Astrocyte (in vitro differentiated cells and primary cell): ENCODE measurements at places on chromosomes 1 and 21. TPM values are rescaled to one million over a fixed set of nuclear protein-coding genes. Genes with fewer than 3 reads are reported as not detected.

DNA sequence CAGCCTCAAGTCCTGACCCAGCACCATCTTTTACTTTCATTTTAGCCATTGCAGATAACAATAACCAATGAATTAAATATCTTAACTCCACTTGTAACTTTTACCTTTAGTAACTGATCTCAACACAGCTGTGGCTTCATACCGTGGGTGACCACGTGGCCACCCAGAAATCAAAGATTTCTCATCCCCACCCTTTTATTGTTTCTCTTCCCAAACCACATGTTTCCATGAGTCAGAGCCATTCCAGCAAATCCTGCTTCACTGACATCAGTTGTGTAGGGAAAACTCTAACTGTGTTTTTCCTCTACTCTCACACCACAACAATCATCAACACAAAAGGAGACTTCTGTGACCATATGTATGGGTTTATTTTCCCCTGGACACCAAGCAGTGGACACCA, 25.1 kb upstream of the BRDT start:
- DNase-seq = peak; percentile 86
- no peaks in the 10 kb centered on the region for H3K36me3 ChIP-seq
- H3K4me1 ChIP-seq = peaks cover 8% of the 10 kb centered on the region
- H3K27me3 ChIP-seq = no peaks in the 10 kb centered on the region
- H3K27ac ChIP-seq = no peak overlapping the region

GRCh38 chr1:9826616-9827015, 2.9 kb upstream of the CLSTN1 start:
- no peaks in the 10 kb centered on the region for H3K36me3 ChIP-seq
- peaks cover 33% of the 10 kb centered on the region for H3K4me1 ChIP-seq
- no peaks in the 10 kb centered on the region for H3K27me3 ChIP-seq
- H3K27ac ChIP-seq = no peak overlapping the region
- no peak for DNase-seq

DNA sequence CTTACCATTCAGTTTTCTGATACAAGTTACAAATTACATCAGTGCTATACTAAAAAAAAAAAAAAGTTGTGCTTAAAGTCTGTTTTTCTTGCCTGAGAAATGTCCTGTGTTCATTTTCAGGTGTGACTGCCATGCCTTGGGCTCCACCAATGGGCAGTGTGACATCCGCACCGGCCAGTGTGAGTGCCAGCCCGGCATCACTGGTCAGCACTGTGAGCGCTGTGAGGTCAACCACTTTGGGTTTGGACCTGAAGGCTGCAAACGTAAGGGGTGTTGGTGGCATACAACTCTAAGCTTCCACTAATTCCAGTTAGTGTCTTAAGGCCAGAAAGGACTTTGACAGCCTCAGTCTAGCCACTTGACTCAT, 60.1 kb upstream of the LAMC2 start:
- no peak overlapping the region for H3K27ac ChIP-seq
- no peaks in the 10 kb centered on the region for H3K4me1 ChIP-seq
- H3K27me3 ChIP-seq = no peaks in the 10 kb centered on the region
- DNase-seq = no peak
- H3K4me3 ChIP-seq = no peak overlapping the region

GRCh38 chr1:243686159-243686558, 163.9 kb downstream of the AKT3 start:
- no peaks in the 10 kb centered on the region for H3K4me1 ChIP-seq
- H3K36me3 ChIP-seq = no peaks in the 10 kb centered on the region
- no peak overlapping the region for H3K27ac ChIP-seq
- H3K4me3 ChIP-seq = no peak overlapping the region
- H3K27me3 ChIP-seq = no peaks in the 10 kb centered on the region

DNA sequence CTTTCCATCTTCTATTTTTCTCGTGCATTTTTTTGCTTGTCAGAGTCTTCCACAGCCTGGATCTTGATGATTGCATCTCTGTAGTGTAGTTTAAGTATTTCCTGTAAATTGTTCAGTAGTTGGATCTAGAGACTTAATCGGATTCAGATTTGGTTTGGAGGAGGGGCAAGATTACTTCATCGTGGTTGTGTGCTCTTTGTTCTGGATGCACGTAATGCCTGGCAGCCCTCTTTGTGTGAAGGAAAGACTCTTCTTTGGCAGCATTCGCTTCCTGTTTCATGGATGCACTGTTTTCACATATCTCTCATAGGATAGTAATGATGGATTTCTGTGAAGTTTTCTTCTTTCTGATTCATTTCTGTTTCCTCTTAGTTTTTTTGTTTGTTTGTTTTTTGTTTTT, 14.2 kb downstream of the SEMA4A start:
- no peak overlapping the region for H3K4me3 ChIP-seq
- no peaks in the 10 kb centered on the region for H3K36me3 ChIP-seq
- DNase-seq = peak; percentile 31

DNA sequence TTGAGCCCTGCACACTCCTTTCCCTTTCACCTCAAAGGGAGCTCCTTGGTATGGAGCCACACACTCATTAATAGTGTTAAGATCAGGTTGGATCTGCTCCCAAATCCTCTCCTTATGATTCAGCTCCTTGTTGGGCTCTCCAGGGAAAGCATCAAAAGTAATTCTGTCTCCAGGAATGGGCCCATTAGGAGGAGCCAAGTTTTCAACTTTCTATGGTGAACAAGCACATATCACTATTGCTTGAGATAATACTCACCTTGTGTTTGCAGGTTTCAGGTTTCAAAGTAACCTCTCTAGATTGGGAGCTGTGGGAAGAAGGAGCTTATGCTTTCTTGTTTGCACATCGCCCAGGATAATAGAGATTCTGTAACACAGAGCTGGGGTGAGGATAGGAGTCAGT, 164.8 kb downstream of the TNFSF18 start:
- no peak overlapping the region for H3K27ac ChIP-seq
- no peaks in the 10 kb centered on the region for H3K27me3 ChIP-seq
- peaks cover 17% of the 10 kb centered on the region for H3K4me1 ChIP-seq
- DNase-seq = peak; percentile 82

DNA sequence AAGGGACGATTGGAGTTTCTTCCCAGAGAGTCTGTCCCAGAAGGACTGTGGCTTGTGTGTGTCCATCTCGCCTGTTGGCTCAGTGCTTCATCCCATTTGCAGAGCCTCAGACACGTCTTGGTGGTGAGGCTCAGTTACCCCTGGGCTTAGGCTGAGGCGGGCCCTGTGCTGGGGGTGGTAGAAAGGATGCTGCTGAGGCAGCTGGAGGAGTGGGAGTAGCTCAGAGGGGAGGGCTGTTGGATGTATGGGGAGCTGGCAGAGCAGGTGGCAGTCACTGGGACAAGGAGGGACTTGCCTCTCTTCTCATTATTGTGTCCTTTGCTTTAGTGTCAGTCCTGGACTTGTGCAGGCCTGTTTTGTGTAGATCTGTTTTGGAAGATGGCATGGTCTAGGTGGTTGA, 7.3 kb upstream of the MIIP start:
- peaks cover 13% of the 10 kb centered on the region for H3K4me1 ChIP-seq
- H3K27ac ChIP-seq = no peak overlapping the region
- no peaks in the 10 kb centered on the region for H3K27me3 ChIP-seq
- no peak overlapping the region for H3K4me3 ChIP-seq
- H3K36me3 ChIP-seq = peaks cover 14% of the 10 kb centered on the region

GRCh38 chr1:89863165-89863830, 42.5 kb downstream of the LRRC8D start:
- no peak for DNase-seq
- no peak overlapping the region for H3K27ac ChIP-seq
- H3K4me1 ChIP-seq = peaks cover 12% of the 10 kb centered on the region
- no peaks in the 10 kb centered on the region for H3K27me3 ChIP-seq
- no peak overlapping the region for H3K4me3 ChIP-seq
- no peaks in the 10 kb centered on the region for H3K36me3 ChIP-seq

DNA sequence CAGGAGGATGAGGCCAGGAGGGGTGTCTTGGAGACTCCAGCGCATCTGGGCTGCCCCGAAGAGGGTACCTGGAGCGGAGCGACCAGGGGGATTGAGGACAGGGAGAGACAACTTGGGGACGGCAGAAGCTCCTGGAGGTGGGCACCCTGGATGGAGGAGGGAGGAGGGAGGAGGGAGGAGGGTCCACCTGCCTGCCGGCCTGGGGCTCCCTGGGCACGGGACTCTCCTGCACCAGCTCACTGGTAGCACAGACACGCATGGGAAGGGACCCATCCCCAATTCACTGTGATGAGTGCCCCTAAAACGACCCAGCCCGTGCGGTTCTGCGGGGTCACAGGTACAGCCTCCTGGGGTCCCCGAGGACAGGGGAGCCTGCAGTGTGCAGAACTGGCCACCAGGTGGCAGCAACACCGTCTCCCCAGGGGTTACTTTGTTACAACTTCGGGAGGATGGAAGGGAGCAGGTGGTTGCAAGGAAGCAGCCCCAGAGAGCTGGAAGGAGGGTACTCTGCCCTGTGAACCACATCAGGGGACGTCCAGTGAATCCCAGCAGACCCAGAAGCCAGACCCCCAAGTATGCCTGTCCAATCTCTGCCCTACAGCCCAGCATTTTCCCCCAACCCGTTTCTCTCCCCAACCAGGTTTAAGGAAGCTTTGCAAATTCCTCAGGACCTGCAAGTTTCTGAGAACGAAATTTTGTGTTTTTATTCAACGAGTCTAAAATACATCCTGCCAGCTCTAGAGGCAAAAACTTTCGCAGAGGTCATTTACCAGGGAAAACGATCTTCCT, 482.4 kb downstream of the NPHP4 start:
- no peak for DNase-seq
- H3K4me3 ChIP-seq = no peak overlapping the region
- no peaks in the 10 kb centered on the region for H3K36me3 ChIP-seq
- no peaks in the 10 kb centered on the region for H3K27me3 ChIP-seq

DNA sequence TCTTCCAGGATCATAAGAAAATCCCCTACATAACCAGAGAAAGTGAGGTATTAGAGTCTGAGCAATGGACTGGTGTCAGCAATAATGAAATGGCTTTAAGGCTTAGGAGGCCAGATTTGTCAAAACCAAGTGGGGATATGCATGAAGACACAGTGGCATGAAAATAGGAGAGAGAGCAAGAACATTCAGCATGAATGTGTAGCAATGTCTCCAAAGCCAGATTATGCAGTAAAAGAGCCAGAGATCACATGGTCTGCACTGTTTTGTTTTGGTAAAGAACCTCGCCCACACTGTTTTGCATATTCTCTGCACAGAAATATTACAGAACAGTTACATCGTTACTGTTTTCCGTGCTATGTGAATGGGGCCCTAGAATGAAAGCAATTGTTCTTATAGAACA, 589.4 kb downstream of the PLPP3 start:
- H3K27ac ChIP-seq = no peak overlapping the region
- no peak for DNase-seq
- no peaks in the 10 kb centered on the region for H3K27me3 ChIP-seq
- no peaks in the 10 kb centered on the region for H3K36me3 ChIP-seq

- no peak overlapping the region for H3K4me3 ChIP-seq
- H3K36me3 ChIP-seq = peaks cover 7% of the 10 kb centered on the region
Measured at GRCh38 chr1:156913809-156914387, 6.5 kb upstream of the LRRC71 start.

GRCh38 chr1:225422795-225423517, 4.9 kb downstream of the LBR start:
- H3K4me1 ChIP-seq = peaks cover 36% of the 10 kb centered on the region
- no peak overlapping the region for H3K27ac ChIP-seq
- H3K4me3 ChIP-seq = no peak overlapping the region
- DNase-seq = no peak
- peaks cover 12% of the 10 kb centered on the region for H3K36me3 ChIP-seq

DNA sequence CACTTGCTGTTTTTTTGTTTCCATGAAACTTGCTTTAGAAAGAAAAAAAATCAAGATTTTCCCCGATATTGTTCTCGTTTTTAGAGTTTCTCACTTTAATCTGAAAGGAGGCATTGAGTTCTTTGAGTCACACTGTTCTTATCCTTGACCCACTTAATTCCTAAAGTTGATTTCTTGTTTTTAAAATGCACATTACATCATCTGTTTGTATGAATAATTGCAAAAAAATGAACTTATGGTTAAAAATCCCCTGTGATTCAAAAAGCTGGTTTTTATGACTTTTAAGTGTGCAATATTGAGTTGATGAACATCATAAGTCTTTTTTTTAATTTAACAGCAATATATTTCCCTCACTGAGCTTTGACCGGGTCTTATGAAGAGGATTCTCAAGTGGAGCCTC, 131.6 kb downstream of the SNX7 start:
- DNase-seq = no peak
- no peaks in the 10 kb centered on the region for H3K4me1 ChIP-seq
- H3K27me3 ChIP-seq = no peaks in the 10 kb centered on the region
- no peaks in the 10 kb centered on the region for H3K36me3 ChIP-seq
- no peak overlapping the region for H3K4me3 ChIP-seq
- H3K27ac ChIP-seq = no peak overlapping the region

- peaks cover 19% of the 10 kb centered on the region for H3K4me1 ChIP-seq
- H3K4me3 ChIP-seq = no peak overlapping the region
- H3K27me3 ChIP-seq = peaks cover 5% of the 10 kb centered on the region
- DNase-seq = peak; percentile 70
Measured at GRCh38 chr1:24914226-24915069, 15.6 kb downstream of the RUNX3 start.

DNA sequence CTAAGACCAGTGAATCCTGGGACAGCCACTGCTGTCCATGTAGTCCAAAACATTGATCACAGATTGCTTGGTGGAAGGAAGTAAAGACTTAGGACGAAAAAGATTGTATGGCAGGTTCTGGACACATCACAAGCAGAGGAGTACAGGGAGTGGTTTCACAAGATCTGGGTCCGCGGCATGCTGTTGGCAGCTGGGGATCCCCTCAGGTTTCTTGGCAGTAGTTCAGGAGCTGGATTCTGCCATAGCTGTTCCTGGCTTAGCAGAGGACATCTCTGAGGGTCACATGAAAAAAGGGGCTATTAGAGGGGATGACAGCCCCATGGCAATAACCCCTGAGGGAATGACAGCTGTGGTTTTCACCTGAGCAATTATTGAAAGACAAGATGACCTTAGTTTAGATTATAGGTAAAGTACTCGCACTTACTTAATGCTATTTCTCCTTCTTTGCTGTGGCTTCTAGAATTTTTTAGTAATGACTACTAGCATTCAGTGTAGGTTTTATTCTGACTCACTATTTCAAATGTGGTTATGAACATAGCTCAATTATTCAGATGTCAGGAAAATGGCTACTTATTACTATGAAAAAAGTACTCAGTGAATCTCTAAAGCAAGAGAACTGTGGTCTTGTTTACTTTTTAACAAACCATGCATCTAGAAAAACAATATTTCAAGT, 8.2 kb downstream of the KRTAP27-1 start:
- no peaks in the 10 kb centered on the region for H3K36me3 ChIP-seq
- H3K4me3 ChIP-seq = no peak overlapping the region
- no peak for DNase-seq

GRCh38 chr1:100793659-100794058, 74.1 kb downstream of the VCAM1 start:
- H3K4me3 ChIP-seq = no peak overlapping the region
- no peaks in the 10 kb centered on the region for H3K36me3 ChIP-seq
- no peak overlapping the region for H3K27ac ChIP-seq
- H3K27me3 ChIP-seq = no peaks in the 10 kb centered on the region

USP24 gene
- 22.9 and 30.8 TPM in 2 replicates for total RNA-seq

ECM1 gene
- 26.0 and 27.4 TPM in 2 replicates for total RNA-seq

DDX59 gene
- total RNA-seq = 12.6 and 13.2 TPM in 2 replicates
